Stimulated activated CD4-positive, alpha-beta T cell treated with anti-CD3 and anti-CD28 coated beads, Interleukin-15, amount 100 ng/mL, for 24 hours (primary cell): ENCODE measurements at places on chromosomes 5 and 9.
A peak's percentile ranks its signal among the peaks of the same experiment; 100 is the strongest.

DNA sequence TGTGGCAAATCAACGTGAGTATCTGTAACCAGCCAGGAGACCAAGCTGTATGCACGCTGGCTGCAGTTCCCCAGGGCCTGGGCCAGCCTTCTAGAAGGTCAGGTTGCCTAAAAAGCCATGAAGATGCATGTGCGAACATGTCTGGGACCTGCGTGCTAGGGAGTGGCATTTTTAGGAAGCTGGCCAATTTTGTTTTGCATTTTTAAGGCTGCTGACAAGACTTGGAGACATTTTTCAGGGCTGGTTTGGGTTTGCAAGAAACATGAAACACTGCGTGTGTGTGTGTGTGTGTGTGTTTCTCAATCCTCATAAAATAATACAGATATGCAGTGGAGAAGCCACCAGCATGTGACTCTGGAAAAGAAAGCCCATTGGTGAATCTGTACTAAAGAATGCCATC lies 5.1 kb downstream of the TGFBI start:
- no peak for DNase-seq

DNA sequence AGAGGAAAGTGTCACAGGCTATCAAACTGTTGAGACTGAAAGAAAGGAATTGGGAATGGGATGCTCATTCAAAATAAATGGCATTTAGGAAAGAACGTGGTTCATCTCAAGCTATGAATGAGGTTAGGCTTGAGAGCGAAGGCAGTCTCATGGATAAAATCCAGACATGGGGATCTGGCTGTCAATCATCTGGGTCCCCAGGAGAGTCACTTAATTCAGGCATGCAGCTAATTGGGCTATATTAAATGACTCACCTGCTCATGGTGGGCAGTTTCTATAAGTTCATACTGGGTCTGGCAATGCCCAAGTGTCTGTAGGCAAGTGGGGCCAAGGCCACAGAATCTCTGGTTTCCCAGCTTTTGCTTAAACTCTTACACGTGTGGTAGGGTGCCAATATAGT lies 286.5 kb upstream of the SEMA6A start:
- no peak for DNase-seq

DNA sequence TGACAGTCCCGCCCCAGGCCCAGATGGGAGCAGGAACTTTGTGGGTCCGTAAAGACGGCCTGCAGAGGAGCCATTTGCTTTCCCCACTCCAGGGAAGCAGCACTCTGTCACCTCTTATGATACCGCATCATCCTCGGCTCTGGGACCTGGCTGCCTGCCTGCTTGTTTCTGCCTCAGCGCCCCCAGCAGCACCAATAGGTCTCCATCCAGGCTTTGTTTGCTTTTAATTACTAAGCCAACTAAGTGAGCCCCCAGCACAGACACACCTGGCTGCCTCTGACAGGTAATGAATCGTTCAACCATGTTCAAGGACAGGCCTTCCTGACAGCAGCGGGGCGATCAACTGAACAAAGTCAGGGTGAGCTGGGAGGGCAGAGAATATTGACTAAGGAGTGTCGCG lies 141.4 kb downstream of the C5orf15 start:
- DNase-seq: no peak

- DNase-seq: peak; percentile 62
These were observed 76.4 kb downstream of the OSMR start for GRCh38 chr5:38922199-38922598.

GRCh38 chr9:137064880-137065164 lies 5.5 kb downstream of the SAPCD2 start:
- no peak for DNase-seq

DNA sequence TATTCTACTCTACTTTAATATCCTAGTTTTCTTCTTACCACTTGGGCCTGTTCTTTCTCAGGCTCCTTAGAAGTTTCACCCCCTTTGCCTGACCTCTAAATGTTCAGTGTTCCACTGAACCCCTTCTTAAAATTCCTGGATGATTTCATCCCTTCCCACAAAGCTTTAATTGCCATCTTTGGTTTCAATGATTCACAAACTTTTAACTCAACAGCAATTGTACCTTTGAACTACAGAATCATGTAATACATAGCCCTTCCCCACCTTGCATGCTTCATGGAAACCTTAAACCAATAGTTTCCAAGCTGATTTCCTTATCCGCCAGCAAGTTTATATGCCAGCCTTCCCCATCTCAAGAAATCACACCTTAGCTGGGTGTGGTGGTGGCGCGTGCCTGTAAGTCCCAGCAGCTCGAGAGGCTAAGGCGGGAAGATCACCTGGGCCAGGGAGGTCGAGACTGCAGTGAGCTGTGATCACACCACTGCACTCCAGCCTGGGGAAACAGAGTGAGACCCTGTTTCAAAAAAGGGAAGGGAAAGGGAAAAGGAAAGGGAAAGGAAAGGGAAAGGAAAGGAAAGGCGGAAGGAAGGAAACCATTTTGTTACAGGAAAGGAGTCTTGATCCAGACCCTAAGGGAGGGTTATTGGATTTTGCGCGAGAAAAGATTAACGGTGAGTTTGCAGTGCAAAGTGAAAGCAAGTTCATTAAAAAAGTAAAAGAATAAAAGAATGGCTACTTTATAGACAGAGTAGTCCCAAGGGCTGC lies 1023.7 kb upstream of the DMAC1 start:
- no peak for DNase-seq
